Amygdala (tissue), 56 donors: ENCODE measurements at places on chromosomes 11 and 22.

DNA sequence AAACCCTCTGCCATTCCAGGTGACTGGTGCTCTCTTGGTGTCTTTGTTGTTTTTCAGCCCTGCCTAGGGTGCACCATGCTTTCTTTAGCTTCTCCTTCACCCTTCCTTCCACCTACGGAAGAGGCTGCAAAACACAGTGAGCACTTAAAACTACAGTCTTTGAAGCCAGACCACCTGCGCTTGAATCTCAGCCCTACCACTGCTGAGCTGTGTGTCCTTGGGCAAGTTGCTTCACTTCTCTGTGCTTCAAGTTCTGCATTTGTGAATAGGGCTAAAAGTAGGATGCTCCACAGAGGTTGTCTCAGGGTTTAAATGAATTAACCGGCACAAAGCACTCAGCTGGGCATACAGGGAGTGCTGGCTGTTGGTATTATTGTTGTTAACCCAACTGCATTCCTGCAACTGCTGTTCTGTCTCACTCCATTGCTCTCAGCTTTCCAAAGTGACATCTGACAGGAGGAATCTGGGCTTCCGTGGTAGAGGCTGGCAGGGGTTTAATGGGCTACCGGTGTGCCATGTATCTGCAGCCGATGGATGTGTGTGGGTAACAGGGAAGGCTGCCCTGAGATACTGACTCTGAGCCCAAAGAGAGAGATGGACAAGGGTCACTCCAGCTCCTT is 139.3 kb downstream of the FBXO7 start:
- DNase-seq, result no peak

- DNase-seq, result no peak
These were observed 38.1 kb downstream of the CAPN1 start for GRCh38 chr11:65219930-65220213.

GRCh38 chr22:26713823-26714449 is 56.5 kb downstream of the MIAT start:
- DNase-seq, result no peak

GRCh38 chr11:25449091-25449490 is 882.8 kb upstream of the ANO3 start:
- no peak for DNase-seq

DNA sequence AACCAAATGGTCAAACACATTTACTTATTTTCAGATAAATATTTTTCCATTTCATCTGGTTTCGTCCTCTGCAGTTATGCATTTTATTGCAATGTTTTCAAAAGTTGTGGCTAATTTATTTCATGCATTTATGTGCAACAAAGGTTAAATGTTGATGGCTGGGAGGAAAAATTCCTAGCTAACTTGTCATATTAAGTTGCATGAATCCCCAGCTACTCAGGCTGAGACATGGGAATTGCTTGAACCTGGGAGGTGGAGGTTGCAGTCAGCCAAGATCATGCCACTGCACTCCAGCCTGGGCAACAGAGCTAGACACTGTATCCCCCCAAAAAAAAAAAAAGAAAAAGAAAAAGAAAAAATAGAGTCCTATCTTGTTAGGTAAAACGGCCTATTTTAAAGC is 1862.4 kb upstream of the RAG2 start:
- no peak for DNase-seq

DNA sequence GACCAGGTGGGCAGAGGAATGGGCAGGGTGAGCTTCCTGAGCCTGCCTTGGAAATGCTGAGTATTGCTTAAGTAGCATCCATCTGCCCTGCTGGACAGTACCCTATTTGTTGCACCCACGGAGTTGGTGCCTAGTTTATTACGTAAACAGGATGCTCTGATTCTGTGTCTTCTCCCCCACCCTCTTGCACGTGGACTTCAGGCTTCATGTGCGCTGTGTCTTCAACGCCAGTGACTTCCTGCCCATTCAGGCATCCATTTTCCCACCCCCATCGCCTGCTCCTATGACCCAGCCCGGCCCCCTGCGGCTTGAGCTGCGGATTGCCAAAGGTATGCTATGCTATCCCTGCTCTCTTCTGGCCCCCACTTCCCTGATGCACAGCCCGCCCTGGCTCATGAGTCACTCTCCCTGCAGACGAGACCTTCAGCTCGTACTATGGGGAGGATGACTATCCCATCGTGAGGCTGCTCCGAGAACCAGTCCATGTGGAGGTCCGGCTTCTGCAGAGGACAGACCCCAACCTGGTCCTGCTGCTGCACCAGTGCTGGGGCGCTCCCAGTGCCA is 5.7 kb downstream of the ZP1 start:
- DNase-seq, result no peak

DNA sequence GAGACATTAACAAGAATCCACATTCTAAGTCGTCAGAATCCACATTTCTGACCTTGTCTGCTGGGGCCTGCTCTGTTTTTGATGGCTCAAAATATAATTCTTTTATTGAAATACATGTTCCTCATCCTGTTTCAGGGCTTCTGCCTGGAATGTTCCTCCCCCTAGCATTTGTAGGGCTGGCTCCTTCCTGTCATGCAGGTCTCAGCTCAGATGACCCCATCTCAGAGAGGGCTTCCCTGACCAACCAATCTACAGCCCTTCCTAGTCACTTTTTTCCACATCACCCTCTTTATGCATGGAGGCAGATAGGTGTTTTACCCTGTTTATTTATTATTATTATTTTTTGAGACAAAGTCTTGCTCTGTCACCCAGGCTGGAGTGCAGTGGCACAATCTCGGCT is 14.8 kb downstream of the TMEM123 start:
- DNase-seq, result no peak

GRCh38 chr22:27489178-27489675 is 312.3 kb downstream of the MN1 start:
- no peak for DNase-seq

DNA sequence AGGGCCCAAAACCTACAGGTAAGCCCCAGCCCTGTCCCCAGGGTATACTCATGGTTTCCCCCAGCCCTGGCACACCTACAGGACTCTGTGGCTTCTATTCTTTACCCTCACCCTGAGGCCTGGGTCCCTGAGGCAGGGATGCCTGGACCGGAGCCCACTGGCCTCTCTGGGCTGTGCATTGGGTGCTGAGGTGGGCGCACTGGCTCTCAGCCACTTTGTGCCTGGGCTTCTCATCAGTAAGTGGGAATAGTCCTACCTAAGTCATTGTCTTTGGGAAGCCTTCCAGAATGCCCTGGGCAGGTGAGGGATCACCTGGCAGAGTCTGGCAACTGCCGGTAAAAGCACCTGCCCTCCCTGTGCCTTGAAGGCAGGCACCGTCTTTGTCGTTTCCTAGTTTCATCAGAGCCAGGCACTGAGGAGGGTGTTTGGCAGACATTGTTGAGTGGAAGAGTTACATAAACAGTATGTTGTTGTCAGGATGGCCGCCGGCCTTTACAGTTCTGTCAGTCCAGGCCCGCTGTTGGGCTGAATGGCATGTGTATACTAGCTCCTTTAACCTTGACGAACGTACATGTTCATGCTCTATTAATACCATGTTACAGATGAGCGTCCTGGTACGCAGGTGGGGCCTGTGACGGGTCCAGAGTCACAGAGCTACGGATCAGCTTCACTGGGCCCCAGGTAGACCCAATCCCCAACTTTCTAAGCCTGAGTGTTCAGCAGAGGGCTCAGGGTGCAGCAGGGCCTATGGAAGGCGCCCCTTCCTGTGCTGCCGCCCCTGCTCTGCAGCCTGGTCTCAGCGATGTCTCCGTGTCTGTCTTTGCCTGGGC is 23.0 kb downstream of the SHANK3 start:
- DNase-seq, result no peak

DNA sequence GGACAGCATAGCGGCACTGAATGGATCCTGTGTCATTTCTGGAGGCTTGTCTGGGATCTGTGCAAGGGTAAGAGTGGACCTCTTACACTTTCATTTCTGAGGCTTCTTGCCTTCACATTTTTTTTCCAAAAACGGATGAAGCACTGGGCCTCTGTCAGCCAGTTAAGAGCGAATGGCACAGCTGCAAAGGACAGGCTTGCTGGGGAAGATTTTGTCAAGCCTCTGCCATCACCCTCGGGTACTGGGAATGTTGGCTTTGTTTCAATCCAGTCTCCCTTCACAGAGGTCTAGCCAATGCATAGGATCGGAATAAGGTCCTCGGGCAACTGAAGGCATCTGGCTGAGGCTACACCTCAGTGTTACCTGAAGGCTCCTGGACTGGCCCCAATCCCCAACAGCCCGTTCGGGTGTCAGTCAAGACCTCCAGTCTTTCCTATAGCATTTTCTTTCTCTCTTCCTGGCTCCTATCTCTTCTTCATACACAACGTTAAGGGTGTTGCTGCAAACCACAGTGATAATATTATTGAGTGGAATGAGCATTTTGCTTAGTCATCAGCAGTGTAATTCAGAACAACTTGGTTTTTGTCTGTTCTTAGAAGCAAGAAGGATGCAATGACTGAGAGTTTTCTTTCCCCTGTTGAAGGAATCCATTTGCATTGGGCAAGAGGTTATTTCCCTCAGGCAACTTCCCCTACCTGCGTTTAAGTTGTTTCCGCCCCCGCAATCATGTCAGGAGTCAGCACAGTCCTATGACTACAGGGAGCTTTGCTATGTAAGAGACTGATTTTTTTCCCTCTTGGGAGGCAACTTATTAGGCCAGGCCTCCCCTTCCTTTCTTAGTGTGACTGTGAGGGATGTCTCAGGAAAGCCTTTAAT is 22.8 kb downstream of the NPAT start:
- no peak for DNase-seq

GRCh38 chr22:38238519-38239071 is 34.2 kb downstream of the TMEM184B start:
- peak; percentile 30 for DNase-seq
